NCI-H2171 treated with DMSO at 0.1 percent for 48 hours (cell line): ENCODE measurements at places on chromosomes 5 and 9.

DNA sequence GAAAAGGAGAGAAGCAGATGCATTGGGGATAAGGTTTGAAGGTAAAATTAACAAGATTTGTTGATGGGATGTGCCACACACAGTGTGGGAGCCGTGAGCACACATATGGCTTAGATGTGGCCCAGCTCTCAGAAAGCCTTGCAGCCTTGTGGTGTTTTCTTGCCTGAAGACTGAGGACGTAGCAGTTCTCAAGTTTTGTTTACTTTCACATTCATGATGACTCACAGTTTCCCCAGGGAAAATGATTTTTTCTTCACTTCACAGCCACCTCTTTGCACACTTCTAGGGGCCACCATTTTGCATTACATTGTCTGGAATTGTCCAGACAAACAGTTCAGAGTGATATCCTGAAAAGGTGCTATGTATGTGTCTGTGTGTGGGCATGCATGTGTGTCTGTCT, 126.2 kb downstream of the BASP1 start:
- peak; percentile 70 for DNase-seq

- no peak for DNase-seq
These were observed 110.2 kb downstream of the SUSD1 start for GRCh38 chr9:112064871-112065270.

DNA sequence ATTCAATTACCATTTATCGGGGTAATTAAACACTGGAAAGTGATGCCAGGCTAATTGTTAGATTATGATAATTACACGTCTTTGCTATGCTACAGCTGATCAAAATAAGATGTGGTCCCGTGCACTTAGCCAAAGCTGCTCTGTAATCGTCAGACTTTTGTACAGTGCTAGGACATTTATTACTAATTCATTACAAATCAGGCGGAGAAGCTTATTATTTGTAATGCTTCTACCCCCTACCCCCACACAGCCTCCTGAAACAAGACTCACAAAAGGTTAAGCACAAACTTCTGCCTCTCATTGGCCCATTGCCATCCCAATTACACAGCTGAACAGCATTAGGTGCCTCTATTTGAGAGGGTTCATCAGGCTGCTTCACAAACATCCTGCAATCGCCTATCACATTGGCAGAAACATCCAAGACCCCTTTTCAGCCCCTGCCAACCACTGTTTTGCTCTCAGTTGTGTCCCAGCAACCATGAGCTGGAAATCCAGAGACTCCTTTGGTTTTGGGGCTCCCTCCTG, 232.7 kb downstream of the EFNA5 start:
- DNase-seq: peak; percentile 34

DNA sequence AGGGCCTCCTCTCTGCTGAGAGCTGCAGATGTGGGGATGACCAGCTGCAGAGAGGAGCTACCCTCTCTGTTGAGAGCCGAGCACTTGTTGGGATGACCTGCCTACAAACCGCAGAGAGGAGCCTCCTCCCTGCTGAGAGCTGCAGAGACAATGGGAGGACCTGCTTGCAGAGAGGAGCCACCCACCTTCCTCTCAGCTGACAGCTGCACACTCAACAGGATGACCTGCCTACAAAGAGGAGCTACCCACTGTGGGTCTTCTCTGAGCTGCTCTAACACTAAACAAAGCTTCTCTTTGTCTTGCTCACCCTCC, 19.6 kb downstream of the TMEM38B start:
- no peak for DNase-seq

GRCh38 chr5:153222936-153223335, 267.5 kb upstream of the GRIA1 start:
- no peak for DNase-seq

DNA sequence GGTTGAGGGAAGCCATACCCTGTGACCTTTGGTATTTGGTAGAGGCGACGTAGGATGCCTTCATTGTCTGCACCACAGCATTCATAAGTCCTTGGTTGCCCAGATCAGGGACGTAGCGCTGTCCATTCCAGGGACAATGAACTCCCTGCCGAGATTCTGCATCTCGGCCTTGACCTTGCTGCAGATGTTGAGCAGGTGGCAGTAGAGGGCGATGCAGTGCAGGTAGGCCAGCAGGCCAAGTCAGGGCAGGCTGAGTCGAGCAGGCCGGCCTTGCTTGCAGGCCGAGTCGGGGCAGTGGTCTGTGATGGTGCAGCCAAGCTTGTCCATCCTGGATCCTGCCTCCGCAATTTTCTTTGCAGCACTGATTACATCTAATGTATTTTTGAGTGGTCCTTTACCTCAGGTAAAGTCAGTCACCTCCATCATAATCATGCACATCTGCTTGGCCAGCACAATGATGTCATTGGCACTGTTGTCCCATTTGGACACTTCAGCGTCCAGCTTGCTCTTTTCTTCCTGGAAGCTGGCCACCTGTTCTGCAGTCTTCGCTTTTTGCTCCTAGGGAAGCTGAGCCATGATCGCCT, 93.4 kb upstream of the CCDC112 start:
- no peak for DNase-seq

DNA sequence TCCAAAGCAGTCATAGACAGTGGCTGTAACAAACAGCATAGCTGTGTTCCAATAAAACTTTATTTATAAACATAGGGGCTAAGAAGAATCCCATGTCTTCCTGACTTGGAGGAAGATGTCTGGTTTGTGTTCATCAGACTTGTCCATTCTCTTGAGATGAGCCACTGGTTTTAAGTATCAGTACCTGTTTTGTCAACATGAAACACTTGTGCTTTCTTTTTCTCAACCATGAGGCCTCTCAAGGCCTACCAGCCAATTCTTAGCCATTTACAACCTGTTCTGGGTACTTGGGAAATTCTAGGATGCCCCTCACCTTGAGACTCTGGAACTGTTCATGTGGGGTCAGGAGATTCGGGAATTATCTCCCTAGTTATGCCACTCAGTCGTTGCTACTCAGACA, 154.3 kb upstream of the PPP1R2B start:
- DNase-seq: no peak

DNA sequence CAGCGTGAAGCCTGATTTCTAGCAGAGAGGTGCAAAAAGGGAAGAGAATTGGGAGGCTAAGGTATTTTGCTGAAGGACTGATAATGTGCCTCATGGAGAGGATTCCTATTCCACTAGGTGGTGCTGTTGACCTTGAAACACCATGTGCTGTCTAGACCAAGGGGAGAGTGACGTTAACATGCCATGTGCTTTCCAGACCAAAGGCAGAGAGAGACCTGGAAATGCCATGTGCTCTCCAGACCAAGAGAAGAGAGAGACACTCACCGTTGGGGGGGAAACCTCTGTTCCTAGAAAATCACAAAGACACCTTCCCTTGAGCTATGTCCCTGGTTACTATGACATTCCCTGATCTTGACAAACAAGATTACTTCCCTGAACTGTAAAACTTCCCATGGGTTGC, 286.0 kb upstream of the TUSC1 start:
- DNase-seq: peak; percentile 22

- DNase-seq: no peak
These were observed 27.1 kb downstream of the CD14 start for GRCh38 chr5:140605879-140606278.

DNA sequence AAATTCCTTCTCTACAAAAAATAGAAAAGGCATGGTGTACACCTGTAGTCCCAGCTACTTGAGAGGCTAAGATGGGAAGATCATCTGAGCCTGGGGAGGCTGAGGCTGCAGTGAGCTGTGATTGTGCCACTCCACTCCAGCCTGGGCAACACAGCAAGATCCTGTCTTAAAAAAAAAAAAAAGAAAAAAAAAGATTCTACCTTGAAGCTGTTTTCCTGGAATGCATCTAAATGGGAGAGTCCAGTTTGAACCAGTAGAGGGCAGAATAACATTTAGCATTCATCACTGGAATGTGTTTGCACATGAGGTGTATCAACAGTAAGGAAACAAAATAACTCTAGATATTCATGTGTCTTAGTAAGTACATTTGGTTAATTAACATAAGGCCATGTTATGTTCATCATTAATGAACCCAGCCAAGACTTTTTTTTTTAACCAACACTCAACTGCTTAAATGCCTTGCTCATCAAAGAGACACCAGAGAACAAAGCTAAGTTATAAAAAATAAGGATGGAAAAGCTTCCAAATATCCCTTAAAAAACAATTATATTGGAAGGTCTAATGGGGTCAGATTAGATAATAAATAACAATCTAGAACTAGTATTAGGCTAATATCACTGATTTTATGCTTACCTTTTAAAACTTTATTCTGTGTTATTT, 16.1 kb downstream of the IFNE start:
- DNase-seq: peak; percentile 9
